ENCODE measurements at places on chromosomes 7 and 10.

- no peak for DNase-seq
Observed at GRCh38 chr7:100489121-100489520, 5.4 kb downstream of the NYAP1 start.

DNA sequence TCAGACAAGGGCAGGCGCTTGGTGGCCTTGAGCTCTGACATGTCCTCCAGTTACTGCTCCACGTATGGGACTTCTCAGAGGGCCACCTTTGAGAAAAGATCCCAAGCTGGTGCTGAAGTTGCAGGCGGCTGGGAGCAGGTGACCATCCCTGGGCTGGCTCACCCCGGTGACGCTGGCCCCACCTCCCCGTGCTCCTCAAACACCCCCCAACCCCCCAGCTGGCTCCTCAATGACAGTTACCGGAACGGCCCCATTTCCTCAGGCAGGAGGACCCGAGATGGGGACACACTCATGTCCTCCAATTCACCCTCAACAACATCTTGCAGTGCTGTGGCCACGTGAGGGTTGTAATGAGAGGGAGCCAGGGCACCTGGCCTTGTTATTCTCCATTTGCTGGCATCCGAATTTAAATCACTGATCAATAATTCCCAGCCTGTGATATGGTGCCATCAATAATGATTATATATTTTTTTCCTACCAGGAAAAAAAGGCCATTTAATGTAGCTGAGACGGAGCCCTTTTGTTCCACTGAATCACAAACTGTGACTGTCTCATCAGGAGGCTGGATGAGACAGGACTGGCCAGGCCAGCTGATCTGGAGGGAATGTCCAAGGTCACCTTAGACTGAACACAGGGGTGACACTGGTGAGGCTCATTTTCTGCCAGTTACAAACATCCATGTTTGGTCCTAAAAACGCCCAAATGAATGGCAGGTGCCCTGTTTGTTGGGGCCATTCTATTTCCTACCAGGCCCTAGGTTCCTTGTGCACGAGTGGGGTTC is 64.5 kb downstream of the CHST15 start:
- no peak for DNase-seq

DNA sequence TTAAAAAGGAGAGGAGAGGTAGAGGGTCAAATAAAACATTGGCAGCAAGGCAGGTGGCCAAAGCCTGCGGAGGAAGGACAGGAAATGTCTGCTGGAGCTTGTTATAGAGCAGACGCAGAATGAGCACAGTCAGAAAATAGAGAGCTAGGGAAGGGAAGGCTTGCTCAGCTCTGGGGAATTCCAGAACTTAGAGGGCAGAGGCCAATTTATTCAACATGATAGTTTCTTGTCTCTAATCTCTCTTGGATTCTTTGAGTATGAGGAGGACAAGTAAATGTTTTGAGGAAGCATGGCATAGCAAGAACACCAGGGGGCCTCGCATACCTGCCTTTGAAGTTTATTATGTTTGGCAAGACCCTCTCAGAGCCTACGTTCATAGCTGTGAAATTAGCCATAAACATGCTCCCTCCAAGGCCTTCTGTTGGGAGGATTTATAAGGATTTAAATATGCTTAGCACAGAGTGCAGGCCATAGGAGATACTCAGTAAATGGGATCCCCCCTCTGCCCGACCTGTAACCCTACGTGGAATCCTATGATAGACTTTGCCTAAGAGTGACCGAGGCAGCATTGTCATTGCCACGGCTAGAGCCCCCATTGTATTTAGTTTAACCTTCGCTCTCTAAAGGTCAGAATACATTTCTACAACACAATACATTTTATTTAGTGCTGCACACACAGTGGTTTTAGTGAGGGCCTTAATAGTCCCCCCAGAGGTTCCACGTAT is 293.9 kb downstream of the CCDC3 start:
- DNase-seq: peak; percentile 85

DNA sequence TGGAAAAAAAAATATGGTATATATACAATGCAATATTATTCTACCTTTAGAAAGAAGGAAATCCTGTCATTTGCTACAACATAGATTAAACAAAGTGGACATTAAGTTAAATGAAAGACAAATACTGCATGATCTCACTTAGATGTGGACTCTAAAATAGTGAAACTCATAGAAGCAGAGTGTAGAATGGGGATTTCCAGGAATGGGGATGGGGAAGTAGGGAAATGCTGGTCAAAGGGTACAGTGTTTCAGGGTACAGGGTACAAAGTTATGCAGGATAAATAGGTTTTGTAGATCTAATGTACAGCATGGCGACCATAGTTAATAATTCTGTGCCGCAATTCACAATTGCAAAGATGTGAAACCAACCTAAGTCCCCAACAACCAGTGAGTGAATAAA is 385.5 kb downstream of the SFMBT2 start:
- DNase-seq: no peak

- no peak for DNase-seq
Observed at GRCh38 chr7:36942955-36943354, 218.7 kb upstream of the AOAH start.

DNA sequence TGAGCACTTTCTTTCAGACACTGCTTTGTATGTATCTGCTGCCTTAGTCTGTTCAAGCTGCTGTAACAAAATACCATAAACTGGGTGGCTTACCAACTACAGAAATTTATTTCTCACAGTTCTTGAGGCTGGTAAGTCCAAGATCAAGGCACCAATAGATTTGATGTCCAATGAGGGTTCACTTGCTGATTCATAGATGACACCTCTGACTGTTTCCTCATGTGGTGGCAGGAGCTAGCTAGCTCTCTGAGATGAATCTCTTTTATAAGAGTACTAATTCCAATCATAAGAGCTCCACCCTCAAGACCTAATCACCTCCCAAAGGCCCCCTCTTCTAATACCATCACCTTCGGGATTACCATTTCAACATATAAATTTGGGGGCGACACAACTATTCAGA is 76.6 kb upstream of the ADO start:
- DNase-seq: no peak

DNA sequence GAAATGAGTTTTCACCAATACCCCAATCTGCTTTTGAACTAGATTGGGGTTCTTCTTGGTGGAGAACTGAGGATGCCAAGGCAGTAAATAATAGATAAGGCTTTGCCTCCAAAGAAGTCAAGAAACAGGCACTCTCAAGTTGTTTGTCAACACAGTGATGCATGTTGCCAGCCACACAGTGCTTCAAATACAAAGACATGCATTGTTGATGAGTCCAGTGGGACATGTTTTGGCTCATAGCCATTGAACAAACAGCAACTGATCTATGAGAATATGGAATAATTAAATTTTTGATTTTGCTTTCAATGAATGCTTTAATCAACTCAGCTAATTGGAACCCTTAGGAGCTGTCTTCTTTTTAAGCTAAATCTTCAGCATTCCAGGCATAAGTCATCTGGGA is 346.4 kb downstream of the THSD7A start:
- no peak for DNase-seq

GRCh38 chr10:79407811-79408795 is 37.3 kb downstream of the ZCCHC24 start:
- peak; percentile 63 for DNase-seq

GRCh38 chr10:30688456-30688855 is 58.9 kb upstream of the LYZL2 start:
- DNase-seq: no peak

GRCh38 chr7:158809596-158809995 is 19.7 kb downstream of the ESYT2 start:
- DNase-seq: no peak

DNA sequence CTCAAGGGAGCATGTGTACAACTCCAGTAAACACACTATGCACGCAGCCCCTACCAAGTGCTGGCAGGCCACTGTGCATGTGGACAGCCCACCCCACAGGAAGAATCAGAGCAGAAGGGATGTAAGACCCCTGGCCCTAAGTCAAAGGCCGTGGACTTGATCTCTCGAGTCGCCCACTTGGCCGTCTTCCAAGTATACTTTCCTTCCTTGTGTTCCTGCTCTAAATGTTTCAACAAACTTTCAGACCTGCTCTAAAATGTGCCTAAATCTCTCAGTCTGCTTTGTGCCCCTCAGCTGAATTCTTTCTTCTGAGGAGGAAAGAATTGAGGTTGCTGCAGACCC is 21.1 kb upstream of the NOM1 start:
- DNase-seq: no peak

DNA sequence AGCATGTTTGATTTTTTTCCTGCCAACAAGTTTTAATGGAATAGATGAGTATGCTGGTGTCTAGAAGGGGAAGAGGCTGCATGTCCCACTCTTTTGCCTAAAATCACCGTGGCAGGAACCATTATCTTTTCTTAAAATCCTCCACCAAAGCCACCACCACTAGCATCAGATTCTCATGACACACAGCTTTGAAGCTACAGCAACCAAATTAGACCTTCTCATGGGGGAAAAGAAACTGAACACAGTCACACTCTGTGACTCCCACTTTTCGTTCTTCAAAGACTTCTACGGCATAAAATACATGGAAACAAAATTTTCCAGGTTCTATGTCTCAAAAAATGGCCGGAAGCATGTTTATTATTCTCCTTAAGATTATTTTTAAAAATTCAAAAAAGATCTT is 81.8 kb downstream of the SGMS1 start:
- DNase-seq: no peak
